ENCODE measurements at places on chromosomes 6 and 20.

- DNase-seq = peak; percentile 83
Measured at GRCh38 chr6:32177183-32177787, 920 bp upstream of the RNF5 start.

- DNase-seq = no peak
Measured at GRCh38 chr6:129699659-129700058, 10.3 kb downstream of the ARHGAP18 start.

DNA sequence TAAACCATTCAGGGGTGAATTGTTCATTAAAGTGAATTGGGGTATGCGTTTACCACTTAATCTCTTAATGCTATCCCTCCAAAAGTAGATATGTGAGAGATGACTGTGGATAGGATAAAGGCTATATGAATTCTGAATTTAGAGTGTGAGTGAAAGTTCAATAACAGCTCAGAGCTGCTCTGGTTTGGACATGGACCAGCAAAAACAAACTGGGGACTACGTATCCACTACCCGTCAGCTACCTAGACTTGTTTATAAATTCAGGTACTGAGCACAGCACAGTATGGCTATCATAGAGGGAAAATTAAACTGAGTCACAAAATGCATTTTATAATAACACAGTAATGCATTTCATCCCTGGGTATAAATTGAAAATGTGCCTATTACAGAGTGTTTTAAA, 44.4 kb downstream of the HDDC2 start:
- DNase-seq = no peak

DNA sequence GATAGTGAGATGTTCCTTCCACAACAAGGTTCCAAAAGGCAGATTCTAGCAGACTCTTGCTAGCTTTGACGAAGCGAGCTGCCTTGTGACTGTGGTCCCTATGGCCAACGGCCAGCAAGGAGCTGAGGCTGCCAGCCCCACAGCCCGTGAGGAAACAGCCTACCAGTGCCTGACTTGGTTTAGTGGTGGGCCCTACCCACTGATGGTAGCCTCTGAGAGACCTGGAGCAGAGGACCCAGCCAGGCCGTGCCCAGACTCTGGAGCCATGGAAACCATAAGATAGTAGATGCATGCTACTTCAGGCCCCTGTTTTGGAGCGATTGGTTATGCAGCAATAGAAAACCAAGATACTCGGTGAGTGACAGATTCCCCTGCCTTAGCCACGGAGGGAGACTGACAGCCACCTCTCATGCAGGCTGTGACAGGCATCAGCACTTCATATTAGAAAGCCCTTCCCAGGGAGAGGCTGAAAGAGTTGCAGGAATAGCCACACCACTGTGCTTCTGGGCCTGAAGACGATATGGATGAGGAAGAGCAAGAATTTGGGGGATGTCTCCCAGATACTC, 19.2 kb downstream of the PSMG4 start:
- no peak for DNase-seq

GRCh38 chr20:5971203-5971602, 20.8 kb downstream of the MCM8 start:
- no peak for DNase-seq

DNA sequence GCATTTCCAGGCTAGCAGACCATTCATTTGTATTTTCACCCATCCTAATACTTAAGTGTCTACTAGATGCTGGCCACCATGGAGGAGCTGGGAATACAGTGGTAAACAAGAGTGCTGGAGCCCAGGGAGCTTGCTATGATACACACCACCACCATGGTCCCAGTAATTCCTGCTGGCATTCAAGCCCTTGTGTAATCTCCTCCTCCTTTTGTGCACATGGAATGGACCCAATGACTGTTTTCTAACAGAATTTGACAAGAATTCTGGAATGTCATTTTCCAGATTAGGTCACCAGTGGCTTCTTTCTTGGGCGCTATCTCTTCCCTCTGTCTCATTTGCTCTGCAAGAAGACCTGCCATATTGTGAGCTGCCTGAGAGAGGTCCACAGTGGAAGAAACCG, 552.0 kb downstream of the C6orf118 start:
- DNase-seq = no peak

DNA sequence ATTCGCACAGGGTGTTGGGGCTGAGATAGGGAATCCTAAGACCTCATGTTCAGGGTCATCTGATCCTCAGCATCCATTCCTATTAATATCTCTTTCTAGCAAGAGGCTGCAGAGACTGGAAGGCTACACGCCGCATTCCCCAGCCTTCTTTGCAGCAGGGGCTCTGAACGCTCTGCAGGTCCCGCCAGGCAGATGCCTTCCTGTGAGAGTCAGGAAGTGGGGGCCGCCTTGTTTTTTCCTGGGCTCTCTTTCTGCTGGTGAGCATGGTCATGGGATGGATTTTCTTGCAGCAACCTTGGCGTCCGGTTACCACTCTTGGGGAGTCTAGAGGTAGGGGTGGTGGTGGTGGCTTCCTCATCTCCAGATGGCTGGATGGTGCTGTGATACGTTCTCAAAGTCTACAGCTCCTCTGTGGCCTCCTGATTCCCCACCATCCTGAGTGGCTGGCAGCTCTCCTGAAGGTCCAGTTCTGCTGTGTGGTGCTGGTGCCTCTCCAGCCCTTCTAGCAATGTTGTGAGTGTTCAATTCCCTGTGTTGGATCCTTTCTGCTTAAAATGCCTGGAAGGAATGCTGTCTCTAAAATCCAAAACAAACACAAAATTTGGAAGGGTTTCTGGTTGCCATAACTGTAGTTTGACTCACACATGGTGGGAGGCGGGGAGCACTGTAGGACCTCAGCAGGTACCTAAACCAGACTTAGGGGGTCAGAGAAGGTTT, 111.9 kb downstream of the CEBPB start:
- DNase-seq = no peak

- peak; percentile 35 for DNase-seq
Measured at GRCh38 chr20:2006452-2007361, 12.8 kb upstream of the PDYN start.

GRCh38 chr6:3585320-3585935, 128.6 kb upstream of the SLC22A23 start:
- DNase-seq = no peak

- no peak for DNase-seq
Measured at GRCh38 chr6:25054469-25054868, 118.7 kb upstream of the RIPOR2 start.

GRCh38 chr6:169450097-169450496, 196.5 kb upstream of the THBS2 start:
- DNase-seq = peak; percentile 82

- DNase-seq = no peak
Measured at GRCh38 chr6:45808042-45808645, 207.5 kb downstream of the CLIC5 start.

DNA sequence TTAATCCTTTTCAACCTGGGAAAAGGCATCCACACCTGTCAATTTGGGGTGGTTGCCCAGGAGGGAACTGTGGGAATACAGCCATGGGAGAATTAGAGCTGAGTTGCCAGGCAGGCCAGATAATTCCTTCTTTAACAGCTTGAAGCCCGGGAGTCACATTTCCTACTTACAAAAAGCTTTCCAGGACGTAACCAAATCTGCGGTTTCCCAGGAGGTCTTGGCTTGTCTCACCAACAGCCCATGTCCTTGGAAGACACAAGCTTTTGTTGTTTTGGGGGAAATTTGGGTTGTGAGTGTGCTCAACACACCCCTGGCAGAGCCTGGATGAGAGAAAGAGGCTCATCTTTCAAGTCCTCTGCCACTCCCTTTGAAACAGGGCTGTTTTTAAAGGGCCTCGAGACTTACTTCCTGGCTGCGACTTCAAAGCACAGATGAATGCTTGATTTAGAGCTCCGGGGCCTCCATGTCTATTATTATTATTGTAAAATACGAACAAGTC, 465.9 kb upstream of the BTBD3 start:
- DNase-seq = no peak

DNA sequence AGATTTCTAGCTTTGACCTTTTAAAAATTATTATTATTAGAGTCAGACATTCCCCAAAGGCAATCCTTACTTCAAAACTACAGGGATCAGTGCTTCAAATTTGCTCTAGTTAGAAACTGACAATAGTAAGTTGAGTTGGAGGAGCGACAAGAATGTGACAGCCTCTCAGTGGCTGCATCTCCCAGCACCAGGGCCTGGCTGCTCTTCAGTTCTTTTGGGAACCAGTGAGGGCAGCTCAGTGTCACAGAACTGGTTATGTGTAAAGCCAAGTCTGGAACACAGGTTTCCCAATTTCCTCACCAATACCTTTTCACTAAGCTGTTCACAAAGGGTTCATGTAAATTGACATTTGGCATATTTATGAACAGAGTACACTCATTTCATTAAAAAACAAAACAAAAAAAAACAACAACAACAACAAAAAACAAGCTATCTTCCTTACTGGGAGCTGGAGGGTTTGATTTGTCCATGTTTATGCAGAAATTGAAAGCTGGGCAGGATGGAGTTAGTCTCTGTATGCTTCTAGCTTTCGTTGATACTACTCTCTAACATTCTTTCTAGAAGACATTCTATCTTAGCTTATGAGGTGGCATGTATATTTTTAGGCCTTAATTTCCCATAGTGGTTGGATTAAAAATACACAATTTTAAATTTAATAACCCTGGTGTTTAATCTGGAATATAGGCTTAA, 95.0 kb downstream of the SAMD5 start:
- DNase-seq = no peak

GRCh38 chr6:133166766-133167165, 74.4 kb upstream of the EYA4 start:
- DNase-seq = no peak

DNA sequence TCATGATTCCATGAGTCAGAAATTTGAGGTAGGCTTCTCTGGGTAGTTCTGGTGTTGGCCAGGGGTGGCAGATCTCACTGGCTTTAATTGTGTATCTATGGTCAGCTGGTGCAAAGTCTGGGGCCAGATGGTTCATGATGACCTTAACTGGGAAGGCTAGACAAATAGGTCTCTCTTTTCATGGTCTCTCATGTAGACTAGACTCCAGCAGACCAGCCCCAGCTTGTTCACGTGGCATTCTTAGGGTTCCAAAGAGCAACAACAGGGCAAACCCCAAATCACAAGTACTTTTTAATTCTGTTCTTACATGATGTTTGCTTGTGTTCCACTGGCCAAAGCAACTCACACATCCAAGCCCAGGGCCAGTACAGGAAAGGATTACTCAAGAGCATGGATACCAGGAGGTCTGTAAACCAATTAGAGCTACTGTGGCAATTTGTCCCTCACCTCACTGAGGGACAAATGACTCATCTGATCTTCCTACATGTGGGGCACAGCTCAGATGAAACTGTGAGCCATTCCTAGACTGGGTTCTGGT, 79.5 kb upstream of the PBOV1 start:
- DNase-seq = no peak

- DNase-seq = peak; percentile 77
Measured at GRCh38 chr20:62804627-62805154, at the start of gene OGFR. OGFR (plus strand) TSS chr20:62804835; CDS start chr20:62804860, 25 bp downstream.

- DNase-seq = no peak
Measured at GRCh38 chr6:34810936-34811632, 19.2 kb downstream of the BLTP3A start.

DNA sequence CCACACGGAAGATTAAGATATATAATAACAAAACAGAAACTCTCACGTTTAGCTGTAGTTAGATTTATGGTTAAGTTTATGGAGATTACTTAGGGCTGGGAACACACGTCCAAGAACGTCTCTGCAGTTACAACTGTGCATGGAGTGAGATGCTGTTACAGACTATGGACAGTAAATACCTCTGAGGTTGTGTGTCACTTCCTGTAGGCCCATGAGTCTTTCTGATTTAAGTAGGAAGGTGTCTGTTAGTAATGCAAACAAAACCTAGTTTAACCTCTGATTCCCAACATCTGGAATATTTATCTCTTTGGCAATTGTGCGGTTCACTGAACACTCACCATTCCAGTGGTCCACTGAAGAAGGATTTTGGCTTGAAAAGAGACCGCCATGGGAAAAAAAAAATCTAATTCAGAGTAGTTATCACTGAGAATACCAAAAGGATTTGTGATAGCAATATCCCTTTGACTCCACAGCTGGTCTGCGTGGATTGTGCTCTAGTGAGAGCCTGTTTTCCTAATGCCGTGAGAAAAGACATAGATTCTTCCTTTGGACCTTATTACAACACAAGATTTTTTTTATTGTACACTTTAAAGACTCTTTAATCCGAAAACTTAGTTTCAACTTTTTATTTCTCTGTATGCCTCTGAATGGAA, 478.2 kb upstream of the CITED2 start:
- DNase-seq = no peak

GRCh38 chr6:31572041-31572911, at the start of gene LTA:
LTA (plus strand) TSS chr6:31572289; CDS start chr6:31572743, 454 bp downstream.
- no peak for DNase-seq

DNA sequence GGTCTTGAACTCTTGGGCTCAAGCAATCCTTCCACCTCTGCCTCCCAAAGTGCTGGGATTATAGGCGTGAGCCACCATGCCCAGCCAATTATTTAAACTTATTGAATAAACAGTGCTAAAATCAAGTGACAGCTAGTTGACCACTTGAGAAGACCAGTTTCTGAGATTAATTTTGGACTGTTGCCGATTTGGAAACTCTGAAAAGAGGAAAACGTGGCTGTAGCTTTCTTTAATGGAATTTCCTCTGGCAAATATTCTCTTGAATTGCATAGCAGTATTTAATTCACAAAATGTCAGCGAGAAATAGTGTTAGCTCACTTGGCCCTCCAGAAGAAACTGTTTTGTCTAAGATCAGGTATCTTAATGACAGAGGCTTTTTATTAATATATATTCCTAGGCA, 754.5 kb downstream of the HDGFL1 start:
- DNase-seq = no peak

- no peak for DNase-seq
Measured at GRCh38 chr6:49579649-49580048, 29.2 kb downstream of the C6orf141 start.

DNA sequence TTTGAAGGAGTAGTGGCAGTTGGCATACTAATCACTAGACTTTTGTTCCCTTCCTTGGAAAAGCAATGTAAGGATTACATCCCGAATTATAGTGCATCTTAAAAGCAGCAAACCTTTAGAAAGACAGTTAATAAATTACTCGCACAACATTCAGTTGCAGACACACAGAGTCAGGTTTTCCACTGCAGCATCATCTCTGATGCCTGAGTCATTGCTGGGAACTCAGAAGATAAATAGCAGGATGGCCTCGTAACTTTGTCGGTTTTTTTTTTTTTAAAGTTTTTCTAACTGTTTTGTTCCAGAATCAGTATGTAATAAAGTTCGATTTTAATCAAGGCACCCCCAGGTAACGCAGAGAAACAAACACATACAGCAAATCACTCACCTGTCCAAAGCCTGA, 34.3 kb downstream of the GJA10 start:
- no peak for DNase-seq

- no peak for DNase-seq
Measured at GRCh38 chr6:133764008-133764753, 124.7 kb upstream of the TCF21 start.

- DNase-seq = no peak
Measured at GRCh38 chr6:69422020-69422419, 374.8 kb downstream of the LMBRD1 start.

DNA sequence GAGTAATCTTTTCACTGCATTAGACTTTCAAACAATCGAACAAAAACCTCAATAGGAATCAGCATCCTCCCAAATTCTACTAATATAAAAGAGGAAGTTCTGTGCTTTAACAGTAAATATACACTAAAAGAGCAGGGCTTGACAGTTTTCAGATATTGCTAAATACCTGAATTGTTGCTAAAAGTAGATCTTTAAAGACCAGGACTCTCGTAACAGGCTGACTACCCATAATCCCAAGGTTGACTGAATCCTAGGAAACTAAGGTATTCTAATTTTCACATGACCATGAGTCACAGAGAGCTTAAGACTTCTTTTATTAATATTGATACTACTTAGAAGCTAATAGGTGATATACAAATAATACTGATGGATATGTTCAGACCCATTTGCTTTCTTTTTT, 10.1 kb downstream of the CD164 start:
- no peak for DNase-seq

GRCh38 chr6:142796571-142796970, 148.4 kb downstream of the HIVEP2 start:
- peak; percentile 74 for DNase-seq
